ENCODE measurements at places on chromosomes 7 and 10.
A peak's percentile ranks its signal among the peaks of the same experiment; 100 is the strongest.

DNA sequence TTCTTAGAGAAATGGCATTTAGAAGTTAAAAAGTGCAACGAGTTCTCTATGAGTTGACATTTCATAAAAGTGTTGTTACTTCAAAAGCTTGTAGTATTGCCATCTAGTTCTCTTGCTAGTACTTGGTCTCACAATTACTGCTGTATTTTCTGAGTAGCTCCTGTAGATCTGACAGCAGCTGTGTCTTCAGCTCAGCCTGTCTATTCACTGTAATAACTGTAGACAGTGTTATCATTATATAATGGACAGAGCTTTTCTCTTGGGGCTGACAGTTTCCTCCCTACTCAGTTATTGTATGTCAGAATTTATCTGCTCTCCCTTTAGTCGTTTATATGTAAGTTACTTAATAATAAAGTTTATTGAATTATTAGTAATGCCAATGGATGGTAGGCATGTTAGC, 388.7 kb upstream of the VSTM2A start:
- DNase-seq, result no peak

- no peak for DNase-seq
These were observed 265.1 kb upstream of the ZNF32 start for GRCh38 chr10:43913676-43914235.

- no peak for DNase-seq
These were observed 47.2 kb upstream of the DPYSL4 start for GRCh38 chr10:132139526-132139925.

DNA sequence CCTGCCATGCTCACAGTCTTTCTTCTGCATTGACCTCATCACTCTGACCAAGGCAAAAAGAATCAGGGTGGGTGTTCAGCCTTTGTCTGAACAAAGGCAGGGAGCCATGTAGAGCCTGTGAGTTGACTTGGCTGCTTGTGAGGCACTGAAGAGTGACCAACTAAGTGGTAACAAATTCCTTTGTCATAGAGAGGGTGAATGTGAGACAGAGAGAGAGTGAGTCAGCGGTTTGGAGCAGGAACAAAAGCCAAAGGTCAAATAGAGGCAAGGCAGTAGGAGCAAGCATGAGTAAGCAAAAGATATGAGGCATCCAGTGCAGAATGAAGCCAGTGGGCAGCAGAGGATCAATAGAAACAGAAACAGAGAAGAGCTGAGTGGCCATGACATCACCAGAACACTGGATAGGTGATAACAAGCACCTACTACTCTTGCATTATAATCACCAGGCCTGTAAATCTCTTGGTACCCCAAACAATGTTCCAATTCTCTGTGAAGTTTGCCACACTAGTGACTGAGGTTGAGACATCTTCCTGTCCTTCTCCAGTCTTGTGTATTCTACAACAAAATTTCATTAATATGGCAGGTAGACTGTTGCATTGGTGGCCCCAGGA, 116.2 kb upstream of the LAMB4 start:
- peak; percentile 96 for DNase-seq

Measured in DMS53 (cell line).